Activated naive CD8-positive, alpha-beta T cell treated with anti-CD3 and anti-CD28 coated beads, Interleukin-2, amount 50 U/mL, for 24 hours (primary cell): ENCODE measurements at places on chromosomes 6 and 20.
A peak's percentile ranks its signal among the peaks of the same experiment; 100 is the strongest.

GRCh38 chr6:1903780-1904465, 294.2 kb downstream of the FOXC1 start:
- no peak for DNase-seq

DNA sequence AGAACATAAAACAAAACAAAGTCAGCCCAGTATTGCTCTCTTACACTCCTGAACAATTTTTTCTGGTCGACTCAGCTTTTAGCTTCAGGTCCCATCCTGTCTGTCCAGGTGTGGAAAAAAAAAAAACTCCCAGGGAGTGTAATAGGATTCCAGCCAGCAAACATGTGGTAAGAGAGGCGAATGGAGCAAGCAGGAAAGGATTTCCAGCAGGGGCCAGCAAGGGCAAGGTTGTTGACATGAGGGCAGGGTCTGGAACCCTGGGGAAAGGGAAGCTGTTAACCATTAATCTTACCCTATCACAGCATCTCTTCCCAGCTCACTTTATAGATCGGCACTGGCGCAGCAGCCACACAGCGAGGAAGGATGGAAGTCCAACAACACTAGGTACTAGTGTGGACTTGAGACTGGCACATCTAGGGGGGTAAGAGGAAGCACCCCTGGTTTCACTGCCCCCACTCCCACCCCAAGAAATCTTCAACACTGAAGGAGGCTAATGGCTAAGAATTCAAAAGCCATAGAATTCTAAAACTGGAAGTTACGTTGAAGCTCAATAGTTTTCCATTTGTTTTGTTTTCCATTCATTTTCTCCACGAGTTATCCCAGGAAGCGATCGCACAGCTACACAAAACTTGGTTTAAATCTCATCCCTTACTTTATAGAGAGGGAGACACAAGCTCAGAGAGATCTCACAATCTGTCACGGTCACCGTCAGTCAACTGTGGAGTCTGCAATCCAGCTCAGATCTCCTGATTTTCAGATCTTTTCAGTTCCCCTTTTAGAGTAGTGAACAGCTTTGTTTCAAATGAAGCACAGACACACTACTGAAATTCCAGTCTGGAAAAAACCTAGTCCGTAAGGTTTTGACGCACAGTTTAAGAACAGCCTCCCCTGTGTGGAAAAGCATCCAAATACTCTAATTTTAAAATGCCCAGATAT, 53.3 kb downstream of the SLC22A23 start:
- no peak for DNase-seq

DNA sequence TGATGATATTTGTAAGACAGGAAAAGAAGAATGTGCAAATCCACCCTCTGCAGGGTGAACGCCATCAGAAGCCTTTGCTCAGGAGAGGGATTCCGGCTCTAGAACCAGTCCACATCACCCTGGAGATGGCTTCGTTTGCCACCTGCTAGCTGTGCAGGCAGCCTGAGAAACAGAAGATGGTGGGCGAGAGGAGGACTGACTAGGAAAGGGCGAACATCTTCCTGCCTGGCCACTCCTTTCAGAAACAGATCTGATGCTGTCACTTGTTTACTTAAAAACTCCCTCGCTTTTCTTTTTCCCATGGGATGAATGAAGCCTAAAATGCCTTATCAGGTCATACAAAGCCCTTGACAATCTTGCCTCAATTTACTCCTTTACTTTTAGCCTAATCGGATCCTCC, 1.2 kb downstream of the PTPRA start:
- DNase-seq: peak; percentile 29

GRCh38 chr6:37622646-37623071, 75.0 kb downstream of the MDGA1 start:
- DNase-seq: peak; percentile 16

DNA sequence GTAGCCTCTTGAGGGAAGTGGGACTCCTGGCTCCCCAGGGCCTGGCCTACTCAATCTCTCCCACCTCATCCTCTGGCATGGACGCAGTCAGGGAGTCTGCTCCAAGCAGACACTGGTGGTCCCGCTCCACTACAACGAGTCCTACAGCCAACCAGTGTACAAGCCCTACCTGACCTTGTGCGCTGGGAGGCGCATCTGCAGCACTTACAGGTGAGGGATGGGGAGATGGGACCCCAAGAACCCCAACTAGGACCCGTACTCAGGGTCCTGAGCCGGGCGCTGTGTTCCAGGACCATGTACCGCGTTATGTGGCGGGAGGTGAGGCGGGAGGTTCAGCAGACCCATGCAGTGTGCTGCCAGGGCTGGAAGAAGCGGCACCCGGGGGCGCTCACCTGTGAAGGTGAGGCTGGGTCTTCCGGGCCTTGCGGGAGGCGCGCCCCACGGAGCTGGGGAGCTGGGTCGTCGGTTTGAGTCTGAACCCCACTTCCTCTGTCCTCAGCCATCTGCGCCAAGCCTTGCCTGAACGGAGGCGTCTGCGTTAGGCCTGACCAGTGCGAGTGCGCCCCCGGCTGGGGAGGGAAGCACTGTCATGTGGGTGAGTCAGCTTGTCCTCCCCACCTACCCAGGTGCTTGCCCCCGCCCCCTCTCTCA, 2.1 kb downstream of the EGFL8 start:
- DNase-seq: no peak

GRCh38 chr6:146211646-146212045, 182.8 kb downstream of the GRM1 start:
- no peak for DNase-seq

DNA sequence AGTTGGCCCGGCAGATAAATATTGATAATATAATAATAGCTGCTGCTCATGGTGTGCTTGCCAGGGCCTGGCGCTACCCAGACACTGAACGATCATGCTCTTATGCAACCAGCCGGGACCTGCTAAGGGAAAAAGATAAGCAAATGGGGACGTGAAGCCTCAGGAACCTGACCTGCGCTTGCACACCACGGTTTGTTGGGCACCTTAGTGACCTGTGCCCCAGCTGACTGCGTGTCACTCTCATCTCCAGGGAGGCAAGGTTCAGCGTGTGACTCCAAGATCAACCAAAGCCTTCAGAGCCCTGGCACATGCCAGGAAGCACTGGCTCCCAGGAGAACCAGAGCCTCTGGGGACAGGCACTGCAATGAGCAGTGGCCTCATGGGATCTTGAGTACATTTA, 111.1 kb downstream of the AGPAT4 start:
- DNase-seq: no peak

DNA sequence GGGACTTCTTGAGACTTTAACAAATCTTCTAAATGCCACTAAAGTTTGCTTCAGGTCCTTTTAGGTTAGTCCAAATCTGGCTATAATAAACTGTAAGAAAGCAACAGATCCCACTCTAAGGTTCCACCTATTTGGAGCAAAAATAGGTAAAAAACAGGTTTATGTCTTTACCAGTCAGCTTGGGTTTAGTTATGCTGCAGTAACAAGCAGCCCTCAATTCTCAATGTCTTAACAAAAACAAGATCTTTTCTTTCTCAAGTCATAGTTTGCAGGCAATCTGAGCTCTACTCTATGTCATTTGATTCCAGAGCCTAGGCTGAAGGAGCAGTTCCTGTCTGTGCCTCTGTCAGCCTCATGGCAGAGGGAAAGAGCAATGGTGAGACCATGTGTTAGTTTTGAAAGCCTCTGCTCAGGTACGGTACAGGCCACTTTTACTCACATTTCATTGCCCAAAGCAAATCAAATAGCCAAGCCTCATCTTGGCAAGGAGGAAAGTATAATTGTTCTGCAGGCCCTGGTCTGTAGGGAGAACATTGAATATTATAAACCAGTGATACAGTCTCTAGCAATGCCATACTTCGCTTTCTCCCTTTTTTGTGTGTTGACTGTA, 108.6 kb downstream of the CD83 start:
- DNase-seq: no peak

DNA sequence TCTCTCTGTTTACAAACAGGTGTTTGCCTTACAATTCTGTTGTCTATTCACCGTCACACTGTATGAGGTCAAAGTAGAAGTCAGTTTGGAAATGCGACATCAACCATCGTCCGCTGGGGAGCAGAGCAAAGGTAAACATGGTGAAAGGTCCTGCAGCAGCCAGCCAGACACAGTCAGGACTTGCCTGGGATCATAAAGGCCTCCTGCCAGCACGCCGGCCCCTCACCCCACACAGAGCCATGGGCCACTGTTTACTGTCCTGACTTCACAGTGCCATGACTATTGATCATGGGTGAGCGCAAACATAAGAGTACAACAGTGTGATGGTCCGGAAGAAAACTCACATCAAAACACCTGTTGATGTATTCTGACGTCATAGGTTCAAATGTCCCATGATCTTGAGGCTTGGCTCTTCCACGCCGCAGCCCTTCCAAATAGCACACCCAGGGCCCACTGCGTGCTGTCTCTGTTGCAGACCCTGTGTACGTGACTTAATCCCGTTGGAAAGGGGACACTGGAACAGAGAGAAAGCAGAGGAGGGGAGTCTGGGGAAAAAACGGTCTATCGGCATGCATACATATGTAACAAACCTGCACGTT, 16.9 kb upstream of the PPP1R3G start:
- no peak for DNase-seq

DNA sequence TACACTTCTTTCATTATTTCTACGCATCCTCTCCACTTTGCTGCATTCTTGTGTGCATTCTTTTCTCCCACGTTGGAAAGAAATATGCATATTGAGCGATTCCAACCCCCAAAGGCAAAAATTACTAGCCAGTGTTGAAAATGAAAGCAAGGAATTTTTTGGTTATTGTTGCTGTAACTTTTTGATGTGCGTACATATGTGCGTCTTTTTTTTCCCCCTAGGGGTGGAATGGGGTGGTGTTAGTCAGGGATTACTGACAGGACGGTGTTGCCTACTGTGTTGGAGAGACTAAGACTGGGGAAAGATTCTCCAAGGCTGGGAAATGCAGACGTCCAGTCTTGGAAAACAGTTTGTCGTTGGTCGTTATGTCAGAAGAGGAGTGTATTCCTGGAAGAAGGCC, 44.2 kb upstream of the ESR1 start:
- DNase-seq: no peak

- no peak for DNase-seq
Measured at GRCh38 chr6:126042001-126042419, 55.7 kb downstream of the TRMT11 start.

DNA sequence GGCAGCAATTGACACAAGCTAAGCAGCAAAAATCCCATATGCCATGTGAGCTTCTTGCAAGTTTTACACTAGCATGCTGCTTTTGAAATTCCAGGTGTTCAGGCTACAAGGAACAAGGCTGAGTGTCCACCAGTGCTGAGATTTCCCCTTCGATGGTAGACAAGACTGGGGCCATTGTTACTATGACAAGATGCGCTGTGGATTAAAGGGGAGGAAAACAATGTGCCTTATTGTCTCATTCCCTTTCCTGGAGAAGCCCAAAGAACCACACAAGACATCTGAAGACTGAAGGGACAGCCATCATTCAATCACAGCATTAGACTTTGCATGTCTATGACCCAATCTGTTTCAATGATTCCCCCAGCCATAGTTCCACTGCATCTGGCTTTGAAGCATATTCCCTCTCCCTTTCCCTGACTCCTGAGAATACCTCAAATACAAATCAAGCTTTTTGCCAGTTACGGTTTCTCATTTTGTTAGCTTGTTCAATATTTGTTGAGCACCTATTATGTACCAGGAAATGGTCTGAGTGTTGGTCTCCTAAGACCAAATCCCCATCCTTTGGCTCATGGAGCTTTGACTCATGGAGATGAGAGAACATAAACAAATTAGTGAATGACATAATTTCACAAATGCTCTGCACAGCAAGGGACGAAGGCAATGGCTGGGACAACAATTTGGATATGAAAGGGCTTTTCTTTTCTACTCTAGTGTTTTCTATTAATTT, 23.4 kb upstream of the SCGN start:
- DNase-seq: no peak

DNA sequence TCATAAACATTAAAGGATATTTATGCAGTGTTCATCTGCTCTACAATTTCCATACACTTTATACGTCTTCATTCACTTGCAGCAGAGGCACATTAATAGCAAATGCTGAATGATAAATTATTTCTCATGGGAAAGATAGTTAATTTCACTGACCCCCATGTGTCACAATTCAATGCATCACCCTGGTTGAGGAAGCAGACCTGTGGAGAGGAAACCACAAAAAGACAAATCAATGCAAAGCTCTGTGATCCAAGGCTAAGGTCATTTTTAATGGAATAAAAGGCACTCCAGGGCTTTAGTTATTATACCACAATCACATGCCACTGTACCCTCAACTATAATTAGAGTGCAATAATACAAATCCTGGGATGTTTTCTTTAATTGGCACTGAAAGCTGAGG, 40.3 kb upstream of the TENT5A start:
- no peak for DNase-seq

DNA sequence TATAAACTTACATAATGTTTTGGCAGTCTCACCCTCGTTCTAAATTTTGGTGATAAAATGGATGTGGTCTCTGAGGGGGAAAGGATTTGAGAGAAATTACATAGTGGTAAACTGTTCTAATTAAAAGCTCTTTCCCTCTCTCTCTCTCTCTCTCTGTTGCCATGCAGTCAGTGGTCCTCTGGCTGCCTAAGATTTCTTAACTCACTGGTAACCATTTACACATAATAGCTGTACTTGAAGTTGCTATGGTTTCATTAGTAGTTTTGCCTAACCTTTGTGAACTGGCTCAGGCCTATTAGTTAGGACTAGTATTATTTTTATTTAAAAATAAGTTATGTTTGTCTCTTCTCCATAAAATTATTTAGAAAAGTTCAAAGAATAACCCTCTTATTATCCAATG, 42.0 kb downstream of the MAPK14 start:
- DNase-seq: no peak

- DNase-seq: no peak
Measured at GRCh38 chr6:98977671-98978292, 30.0 kb upstream of the FBXL4 start.

DNA sequence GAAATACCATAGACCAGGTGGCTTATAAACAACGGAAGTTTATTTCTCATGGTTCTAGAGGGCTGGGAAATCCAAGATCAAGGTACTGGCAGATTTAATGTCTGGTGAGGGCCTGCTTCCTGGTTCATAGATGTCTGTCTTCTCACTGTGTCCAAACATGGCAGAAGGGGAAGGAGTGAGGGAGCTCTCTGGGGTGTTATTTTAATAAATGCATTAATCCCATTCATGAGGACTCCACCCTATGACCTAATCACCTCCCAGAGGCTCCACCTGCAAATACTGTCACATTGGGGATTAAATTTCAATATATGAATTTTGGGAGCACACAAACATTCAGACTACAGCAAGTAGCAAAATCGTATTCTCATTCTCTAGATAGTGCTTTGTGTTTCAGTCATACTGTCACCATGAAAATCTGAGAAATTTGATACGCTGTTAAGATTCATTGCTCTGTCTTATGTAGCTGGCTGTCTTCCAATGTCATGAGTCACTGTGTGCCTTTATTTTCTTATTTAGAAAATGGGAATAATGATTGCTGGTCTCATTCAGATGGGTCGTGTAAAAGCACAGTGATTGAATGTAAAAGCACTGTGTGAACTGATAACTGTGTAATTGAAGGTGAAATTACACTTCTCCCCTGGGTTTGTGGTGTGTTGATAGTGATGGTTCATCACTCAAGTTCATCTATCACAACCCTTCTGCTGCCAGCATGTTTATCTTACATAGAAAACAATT, 8.9 kb upstream of the ERVFRD-1 start:
- no peak for DNase-seq
